HFFc6 (cell line): ENCODE measurements at places on chromosomes 6 and 20.
A peak's percentile ranks its signal among the peaks of the same experiment; 100 is the strongest.

DNA sequence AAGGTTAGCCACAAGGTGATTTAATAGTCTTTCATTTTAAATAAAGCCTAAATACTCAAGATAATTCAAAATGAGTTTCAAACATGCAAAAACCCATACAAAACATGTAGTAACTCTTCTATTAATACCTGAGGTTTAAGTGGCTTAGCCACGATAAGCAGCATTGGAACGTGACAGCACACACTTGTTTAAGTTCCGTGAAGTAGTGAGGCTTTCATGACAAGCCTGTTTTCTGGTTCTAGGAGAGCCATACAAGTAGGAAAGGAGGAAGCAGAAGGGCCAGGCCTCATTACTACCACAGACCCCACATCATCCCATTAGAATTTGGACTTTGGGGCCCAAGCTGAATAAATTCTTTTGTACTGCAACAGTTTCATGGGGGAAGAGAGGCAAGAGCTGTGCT lies 54.3 kb upstream of the PRND start:
- DNase-seq: no peak
- H3K27ac ChIP-seq: peak overlapping the region; percentile 48
- peaks cover 58% of the 10 kb centered on the region for H3K4me1 ChIP-seq
- no peaks in the 10 kb centered on the region for H3K36me3 ChIP-seq
- no peak overlapping the region for H3K4me3 ChIP-seq

- no peaks in the 10 kb centered on the region; the same call in none of the 2 replicates for H3K27me3 ChIP-seq
- H3K4me3 ChIP-seq: peak overlapping the region; percentile 66
- peak overlapping the region; percentile 94 for H3K27ac ChIP-seq
- H3K36me3 ChIP-seq: no peaks in the 10 kb centered on the region
These were observed 11.7 kb upstream of the ID1 start for GRCh38 chr20:31593221-31594001.

DNA sequence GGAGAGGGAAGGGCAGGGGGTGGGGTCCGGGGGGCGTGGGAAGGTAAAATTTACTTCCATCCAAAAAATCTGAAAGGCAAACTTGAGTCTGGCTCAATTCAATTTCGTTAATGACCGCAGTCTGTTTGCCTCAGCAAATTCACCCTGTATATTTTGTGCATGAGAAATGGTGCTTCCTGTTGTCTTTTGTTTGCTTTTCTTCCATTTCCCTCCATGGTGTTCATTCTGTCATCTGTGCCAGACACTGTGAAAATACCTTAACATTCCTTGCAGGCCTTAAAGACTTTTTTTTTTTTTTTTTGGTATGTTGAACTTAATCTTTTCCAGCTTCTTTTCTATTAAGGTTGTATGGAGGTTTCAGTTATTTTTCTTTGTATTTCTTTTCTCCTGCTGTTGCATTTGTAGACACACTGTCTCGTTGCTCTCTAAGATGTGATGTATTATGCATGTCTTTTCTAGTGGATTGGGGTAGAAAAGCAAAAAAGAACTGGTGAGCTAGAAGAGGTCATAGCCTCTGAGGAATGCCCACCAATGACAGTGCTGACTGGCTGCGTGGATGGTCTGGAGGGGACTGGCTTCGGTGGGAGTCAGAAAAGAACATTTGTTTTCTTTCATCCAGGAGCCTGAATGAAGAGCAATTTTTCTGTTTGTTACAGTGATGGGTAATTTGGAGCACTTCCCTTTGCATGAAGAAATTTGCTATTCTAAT lies 585.0 kb upstream of the MAP3K7 start:
- no peaks in the 10 kb centered on the region for H3K27me3 ChIP-seq
- H3K4me3 ChIP-seq: no peak overlapping the region
- no peak overlapping the region for H3K27ac ChIP-seq
- no peaks in the 10 kb centered on the region for H3K4me1 ChIP-seq

DNA sequence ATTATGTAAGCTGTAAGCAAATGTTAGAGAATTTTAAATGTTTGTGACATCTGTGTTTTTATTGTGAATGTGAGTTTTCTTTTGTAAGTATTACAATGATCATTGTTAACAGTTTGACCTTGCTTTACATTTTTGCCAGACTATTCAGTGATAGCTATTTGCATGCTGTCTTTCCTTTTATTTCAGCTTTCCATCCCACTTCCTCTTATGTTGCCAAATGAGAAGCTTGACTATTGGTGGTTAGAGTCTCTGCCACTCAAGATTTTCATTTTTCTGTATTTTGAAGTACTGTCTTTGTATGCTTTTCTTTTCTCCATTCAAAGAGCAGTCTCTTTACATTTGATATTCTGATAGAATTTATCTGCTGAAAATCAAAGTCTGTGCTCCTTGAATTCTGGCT lies 104.1 kb downstream of the PRIM2 start:
- peaks cover 31% of the 10 kb centered on the region for H3K36me3 ChIP-seq
- H3K27ac ChIP-seq: peak overlapping the region; percentile 68
- no peak overlapping the region for H3K4me3 ChIP-seq
- H3K27me3 ChIP-seq: no peaks in the 10 kb centered on the region; the same call in 1 of the 2 replicates
- peaks cover 65% of the 10 kb centered on the region for H3K4me1 ChIP-seq

- H3K27ac ChIP-seq: no peak overlapping the region
- DNase-seq: no peak
- H3K4me1 ChIP-seq: peaks cover 34% of the 10 kb centered on the region
- peaks cover 18% of the 10 kb centered on the region for H3K36me3 ChIP-seq
- peaks cover 2% of the 10 kb centered on the region; the same call in 1 of the 2 replicates for H3K27me3 ChIP-seq
These were observed 35.5 kb upstream of the SUMO4 start for GRCh38 chr6:149364557-149364956.

DNA sequence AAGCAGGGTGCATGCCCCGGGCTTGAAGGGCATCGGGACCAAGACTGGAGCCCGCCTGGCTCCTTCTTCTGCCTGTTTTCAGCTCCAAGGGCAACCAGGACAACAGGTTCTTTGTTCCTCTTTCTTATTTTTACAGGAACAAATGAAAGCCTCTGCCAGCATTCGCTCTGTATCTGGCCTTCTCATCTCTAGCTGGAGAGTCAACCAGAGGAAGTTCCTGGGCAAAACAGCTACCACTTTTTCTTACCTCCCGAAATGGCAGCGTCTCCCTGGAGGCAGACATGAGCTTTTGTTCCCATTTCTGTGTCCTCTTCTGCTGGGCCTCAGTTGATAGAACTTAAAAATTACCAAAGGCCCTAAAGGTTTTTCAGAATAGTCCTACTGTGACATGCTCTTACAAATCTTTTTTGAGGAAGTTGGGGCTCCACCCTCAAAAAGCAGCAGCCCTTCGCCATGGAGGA lies 74.1 kb upstream of the NAA20 start:
- H3K27ac ChIP-seq: no peak overlapping the region
- DNase-seq: no peak
- 0 out of 2 replicates have a peak, but pooled peaks cover under 1% of the 10 kb centered on the region for H3K36me3 ChIP-seq

- no peaks in the 10 kb centered on the region for H3K27me3 ChIP-seq
- H3K4me3 ChIP-seq: no peak overlapping the region
- no peak overlapping the region for H3K27ac ChIP-seq
These were observed 124.3 kb downstream of the SCAF8 start for GRCh38 chr6:154857529-154857928.

- H3K4me3 ChIP-seq: no peak overlapping the region; the same call in 1 of the 2 replicates
- no peaks in the 10 kb centered on the region for H3K36me3 ChIP-seq
- peaks cover 15% of the 10 kb centered on the region for H3K27me3 ChIP-seq
- peak; percentile 43 for DNase-seq
- peaks cover 11% of the 10 kb centered on the region for H3K4me1 ChIP-seq
These were observed 49.7 kb downstream of the KLHL31 start for GRCh38 chr6:53615633-53616449.

DNA sequence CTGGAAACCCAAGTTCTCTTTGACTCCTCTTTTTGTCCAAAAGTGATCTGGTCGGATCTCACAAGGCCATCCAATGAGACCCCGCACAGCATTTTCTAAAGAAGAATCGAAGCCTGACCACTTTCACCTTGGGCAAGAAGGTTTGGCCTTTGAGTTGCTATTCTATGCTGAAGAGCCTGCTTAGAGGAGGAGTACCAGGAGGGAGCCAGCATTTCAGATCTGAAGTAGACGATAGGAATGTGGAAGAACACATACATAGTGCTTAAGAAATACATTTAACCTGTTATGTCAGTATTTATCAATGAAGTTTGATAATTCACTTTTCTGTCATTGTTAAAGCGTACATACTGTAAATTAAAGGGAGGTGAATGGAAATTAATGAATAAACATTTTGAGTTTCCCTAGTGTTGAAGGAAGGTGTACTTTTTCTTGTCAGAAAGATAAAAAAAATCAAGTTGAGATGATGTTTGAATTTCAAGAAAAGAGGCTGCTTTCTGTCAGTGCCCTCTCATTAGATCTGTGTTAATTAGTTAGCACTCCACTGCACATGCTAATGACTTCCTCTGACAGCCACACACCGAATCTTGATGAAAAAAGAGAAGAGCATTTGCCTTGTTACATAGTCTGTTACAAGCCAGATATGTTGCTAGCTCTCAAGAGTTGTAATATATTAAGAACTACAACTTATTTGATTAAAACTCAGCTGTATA lies 10.9 kb upstream of the TDRD6 start:
- H3K4me3 ChIP-seq: no peak overlapping the region
- no peak for DNase-seq
- H3K4me1 ChIP-seq: no peaks in the 10 kb centered on the region

GRCh38 chr6:63097222-63097621 lies 114.0 kb upstream of the FKBP1C start:
- no peaks in the 10 kb centered on the region for H3K27me3 ChIP-seq
- H3K4me3 ChIP-seq: no peak overlapping the region
- H3K36me3 ChIP-seq: no peaks in the 10 kb centered on the region
- no peak for DNase-seq

DNA sequence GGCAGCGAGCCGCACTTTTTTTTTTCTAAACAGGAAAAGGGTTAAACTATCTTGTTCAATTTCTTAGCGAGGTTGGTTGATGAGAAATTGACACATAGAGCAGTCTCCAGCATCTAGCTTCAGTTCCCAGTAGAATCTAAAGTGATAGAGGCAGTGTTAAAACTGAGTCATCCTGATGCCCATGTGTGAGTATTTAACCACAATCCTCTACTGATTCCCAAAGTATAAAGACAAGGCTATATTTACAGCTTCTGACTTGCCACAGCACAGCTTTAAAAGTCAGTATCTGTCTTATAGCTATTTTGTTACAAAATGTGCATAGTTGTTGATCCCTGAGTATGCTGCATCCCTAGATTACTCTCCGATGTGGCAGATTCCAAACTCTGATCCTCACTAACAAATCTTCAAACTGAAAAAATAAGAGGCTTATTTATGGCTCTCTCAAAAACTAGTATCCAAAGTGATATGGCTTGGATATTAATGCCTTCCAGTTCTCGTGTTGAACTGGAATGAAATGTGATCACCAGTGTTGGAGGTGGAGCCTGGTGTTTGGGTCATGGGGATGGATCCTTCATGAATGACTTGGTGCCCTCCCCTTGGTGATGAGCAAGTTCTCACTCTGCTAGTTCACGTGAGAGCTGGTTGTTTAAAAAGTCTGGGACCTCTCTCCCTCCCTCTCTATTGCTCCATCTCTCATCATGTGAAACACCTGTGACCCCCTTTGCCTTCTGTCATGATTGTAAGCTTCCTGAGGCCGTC lies 13.1 kb upstream of the POPDC3 start:
- H3K36me3 ChIP-seq: no peaks in the 10 kb centered on the region; the same call in 1 of the 2 replicates
- DNase-seq: peak; percentile 71
- no peak overlapping the region for H3K4me3 ChIP-seq
- no peak overlapping the region for H3K27ac ChIP-seq

DNA sequence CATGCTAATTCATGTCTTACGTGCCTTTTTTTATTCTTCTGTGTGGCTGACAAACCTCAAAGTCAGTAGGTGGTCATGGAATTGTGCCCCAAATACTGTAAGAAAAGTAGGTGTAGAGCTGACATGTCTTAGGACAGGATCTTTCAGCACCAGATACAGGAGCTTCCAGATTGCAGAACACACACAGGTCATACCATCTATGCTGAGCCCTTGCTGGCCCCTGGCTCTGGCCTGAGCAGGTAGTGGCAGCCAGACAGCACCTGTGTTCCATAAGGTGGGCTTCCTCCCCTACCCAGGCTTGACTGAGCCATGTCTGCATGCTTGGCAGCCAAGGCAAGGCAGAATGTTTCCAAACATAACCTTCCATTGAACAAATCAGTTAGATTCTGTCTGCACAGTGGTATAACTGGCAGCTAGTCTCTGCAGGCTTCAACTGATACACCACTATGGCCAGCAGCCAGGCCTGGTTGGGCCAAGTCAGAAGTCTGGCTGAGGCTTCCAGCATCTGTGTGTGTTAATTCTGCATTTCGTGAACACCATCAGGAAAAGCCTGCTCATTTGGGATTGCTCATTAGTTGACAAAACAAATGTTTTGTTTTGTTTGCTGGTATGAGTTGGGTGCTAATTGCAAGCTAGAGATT lies 366.5 kb downstream of the FOXA2 start:
- peaks cover 2% of the 10 kb centered on the region; the same call in 1 of the 2 replicates for H3K27me3 ChIP-seq
- DNase-seq: no peak
- no peak overlapping the region for H3K4me3 ChIP-seq
- no peaks in the 10 kb centered on the region for H3K4me1 ChIP-seq
- no peaks in the 10 kb centered on the region; the same call in 1 of the 2 replicates for H3K36me3 ChIP-seq
- no peak overlapping the region for H3K27ac ChIP-seq

DNA sequence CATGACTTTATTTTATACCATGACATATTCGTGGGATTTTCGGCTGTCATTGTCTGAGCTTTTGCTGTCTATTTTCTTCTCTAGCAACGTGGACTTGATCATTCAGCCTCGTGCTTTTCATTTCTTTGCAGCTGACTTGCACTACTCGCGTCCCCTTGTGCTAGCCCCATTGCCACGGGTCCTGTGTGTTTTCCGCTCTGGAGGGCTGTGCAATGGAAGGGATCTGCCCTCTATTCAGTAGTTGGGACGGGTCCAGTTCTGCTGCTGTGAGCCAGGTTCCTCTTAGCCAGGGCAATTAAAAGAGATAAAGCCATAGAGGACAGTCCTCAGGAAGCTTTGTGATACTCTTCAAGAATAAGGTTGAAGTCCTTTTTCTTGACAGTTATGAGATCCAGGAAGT lies 17.6 kb downstream of the NEDD9 start:
- H3K36me3 ChIP-seq: peaks cover 40% of the 10 kb centered on the region
- H3K27me3 ChIP-seq: peaks cover 4% of the 10 kb centered on the region; the same call in 1 of the 2 replicates
- H3K4me3 ChIP-seq: no peak overlapping the region
- H3K4me1 ChIP-seq: peaks cover 62% of the 10 kb centered on the region
- DNase-seq: no peak

- DNase-seq: no peak
- peaks cover 5% of the 10 kb centered on the region for H3K36me3 ChIP-seq
- H3K27ac ChIP-seq: no peak overlapping the region
- H3K4me3 ChIP-seq: no peak overlapping the region
- peaks cover 30% of the 10 kb centered on the region for H3K4me1 ChIP-seq
These were observed 37.0 kb downstream of the CDKAL1 start for GRCh38 chr6:20571261-20571660.

DNA sequence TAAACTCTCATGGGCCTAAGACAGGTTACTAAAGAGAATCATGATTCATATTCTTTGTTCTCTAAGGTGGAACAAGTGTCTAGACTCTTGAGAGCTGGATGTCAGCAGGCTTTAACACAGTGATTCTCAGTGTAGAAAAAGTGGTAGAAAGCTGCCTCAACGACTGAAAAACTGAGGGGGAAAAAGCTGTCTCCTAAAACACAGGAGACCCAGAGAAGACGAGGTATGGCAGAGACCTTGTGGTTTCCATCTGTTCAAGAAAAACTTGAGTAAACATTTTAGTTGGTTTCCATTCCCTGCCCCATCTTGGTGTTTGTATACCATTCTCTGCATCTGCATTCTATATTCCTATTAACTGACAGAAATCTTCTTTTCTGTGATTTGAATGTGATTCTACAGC lies 57.6 kb upstream of the MAP3K7 start:
- no peaks in the 10 kb centered on the region; the same call in 1 of the 2 replicates for H3K27me3 ChIP-seq
- H3K4me1 ChIP-seq: no peaks in the 10 kb centered on the region
- H3K36me3 ChIP-seq: no peaks in the 10 kb centered on the region
- H3K27ac ChIP-seq: no peak overlapping the region
- DNase-seq: no peak
